Stimulated activated CD8-positive, alpha-beta memory T cell treated with anti-CD3 and anti-CD28 coated beads, Interleukin-4, amount 100 ng/mL, for 48 hours (primary cell): ENCODE measurements at places on chromosomes 12 and 14.

DNA sequence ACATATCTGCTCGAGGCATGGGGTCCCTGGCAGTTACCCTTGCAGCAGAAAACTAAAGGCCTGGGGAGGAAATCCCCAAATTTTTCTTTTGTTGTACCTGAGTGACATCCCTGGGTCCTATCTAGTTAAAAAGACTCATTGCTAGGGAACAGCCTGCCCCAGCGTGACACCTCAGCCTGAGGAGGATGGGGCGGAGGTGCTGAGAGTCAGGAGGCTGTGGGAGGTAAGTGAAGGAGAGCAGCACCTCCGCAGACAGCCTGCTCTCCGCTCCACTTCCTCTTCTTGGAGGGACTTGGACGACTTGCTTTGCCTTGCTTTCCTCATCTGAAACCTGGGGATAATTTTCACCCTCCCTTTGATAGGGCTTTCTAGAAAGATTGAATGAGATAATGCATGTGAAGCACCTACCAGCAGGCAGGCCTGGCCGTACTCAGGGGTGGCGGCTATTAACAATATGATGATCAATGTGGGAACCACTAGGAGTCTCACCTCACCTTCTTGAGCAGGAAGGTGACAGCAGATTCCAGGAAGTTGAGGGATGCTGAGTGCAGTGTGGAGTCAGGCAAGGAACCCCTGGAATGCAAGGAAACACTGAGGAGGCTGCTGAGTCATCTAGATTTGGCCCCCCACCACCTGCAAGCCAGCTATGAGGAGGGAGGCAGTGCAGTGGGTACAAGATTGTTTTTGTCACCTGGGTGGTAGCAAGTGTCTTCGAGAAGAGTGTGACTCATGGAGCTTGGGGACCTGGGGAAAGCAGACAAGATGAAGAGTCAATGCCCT, 23.2 kb downstream of the UBE3B start:
- no peak for DNase-seq

GRCh38 chr14:69626132-69626500, 14.7 kb downstream of the SUSD6 start:
- DNase-seq: no peak

GRCh38 chr12:54608156-54608555, 19.7 kb upstream of the PPP1R1A start:
- DNase-seq: no peak

DNA sequence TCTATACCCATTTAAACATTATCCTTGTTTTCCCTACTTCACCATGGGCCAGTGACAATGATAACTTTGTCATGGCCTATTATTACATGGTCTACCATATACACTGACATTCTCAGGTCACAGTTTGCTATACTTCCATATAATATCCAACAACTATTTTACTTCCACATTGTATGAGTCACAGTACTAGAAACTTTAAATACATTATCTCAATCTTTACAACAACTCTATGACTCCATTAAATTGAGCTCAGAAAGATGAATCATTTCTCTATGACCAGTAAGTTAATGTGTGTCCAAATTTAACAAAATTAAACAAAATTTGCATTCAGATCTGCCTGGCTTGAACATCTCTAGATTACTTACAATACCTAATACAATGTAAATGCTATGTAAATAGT, 93.9 kb downstream of the PLEKHG7 start:
- no peak for DNase-seq

- no peak for DNase-seq
Observed at GRCh38 chr14:56809270-56810146, 771 bp downstream of the OTX2 start.

- peak; percentile 37 for DNase-seq
Observed at GRCh38 chr12:3753544-3754284, 805 bp upstream of the CRACR2A start.

- DNase-seq: no peak
Observed at GRCh38 chr12:57229046-57229633, 371 bp upstream of the SHMT2 start.

DNA sequence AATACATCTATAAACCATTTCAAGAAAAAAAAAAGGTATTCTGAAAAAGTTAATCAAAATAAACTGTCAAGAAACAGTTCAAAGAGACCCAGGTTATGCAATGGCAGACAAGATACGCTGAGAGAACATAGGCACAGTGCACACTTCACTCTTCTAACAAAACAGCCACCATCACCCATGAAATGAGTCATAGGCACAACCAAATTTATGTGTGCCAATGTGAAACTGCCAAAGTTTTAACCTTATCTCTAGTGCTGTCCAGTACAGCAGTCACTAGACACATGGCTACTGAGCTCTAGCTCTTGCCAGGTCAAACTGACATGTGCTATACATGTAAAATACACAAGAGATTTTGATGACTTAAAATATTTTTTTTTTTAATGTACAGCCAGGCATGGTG, 1.4 kb downstream of the CEP128 start:
- DNase-seq: no peak
